Endothelial cell (in vitro differentiated cells): ENCODE measurements at places on chromosomes 7 and 10. TPM values are rescaled to one million over a fixed set of nuclear protein-coding genes. Genes with fewer than 3 reads are reported as not detected.

FAM25A gene
- not detected for total RNA-seq

TAS2R41 gene
- total RNA-seq, result not detected

MMRN2 gene
- 563 TPM for total RNA-seq

PEX1 gene
- 20.3 TPM for total RNA-seq

LIPK gene
- total RNA-seq, result not detected

CAMK2B gene
- 0.23 TPM for total RNA-seq
